ENCODE measurements at places on chromosomes 5 and 9.

GRCh38 chr5:115571441-115571878 is 26.9 kb upstream of the FEM1C start:
- DNase-seq, result no peak

DNA sequence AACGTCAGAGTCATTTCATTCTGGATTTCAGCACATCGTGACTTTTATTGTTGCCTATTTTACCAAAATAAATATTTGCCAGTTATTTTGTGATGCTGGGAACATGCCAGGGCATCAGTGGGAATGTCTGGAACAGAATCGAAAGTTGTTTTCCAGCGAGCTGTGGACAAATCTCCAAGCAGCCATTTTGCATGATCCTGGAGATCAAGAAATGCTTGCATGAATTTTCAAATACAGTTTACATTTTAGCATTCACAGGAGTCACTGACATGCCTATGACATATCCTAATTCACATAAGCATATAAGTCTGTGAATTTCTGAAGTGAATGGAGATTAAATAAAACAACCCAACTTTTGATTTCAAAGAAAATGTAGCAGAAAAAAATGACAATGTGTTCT is 119.4 kb downstream of the VCAN start:
- DNase-seq, result no peak

DNA sequence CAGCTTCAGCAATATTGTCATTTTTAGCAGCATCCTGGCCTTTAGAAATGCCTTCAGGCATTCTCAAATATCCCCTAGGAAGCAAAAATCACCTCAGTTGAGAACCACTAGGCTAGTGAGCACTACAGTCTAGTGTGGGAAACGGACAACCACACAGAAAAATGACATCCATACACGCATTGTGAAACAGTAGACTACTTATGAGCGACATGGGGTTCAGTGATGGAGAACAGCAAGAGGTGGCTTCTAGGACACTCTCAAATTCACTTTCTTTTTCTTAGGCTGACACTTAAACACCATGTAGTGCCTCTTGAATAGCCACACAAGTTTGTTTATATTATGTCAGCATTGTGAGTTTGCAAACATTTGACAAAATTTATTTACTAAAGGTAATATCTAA is 203.0 kb downstream of the KDM4C start:
- DNase-seq, result no peak

DNA sequence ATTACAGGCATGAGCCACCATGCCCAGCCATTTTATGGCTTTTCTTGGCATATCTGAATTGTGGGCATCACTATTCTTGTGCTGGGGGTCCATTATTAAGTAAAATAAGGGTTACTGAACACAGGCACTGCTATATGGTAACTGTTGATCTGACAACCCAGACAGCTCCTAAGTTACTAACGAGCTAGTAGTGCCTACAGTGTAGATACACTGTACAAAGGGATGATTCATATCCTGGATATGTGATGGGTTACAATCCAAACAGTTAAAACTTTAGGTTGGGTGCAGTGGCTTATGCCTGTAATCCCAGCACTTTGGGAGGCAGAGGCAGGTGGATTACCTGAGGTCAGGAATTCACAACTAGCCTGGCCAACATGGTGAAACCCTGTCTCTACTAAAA is 4.3 kb downstream of the CD14 start:
- DNase-seq, result no peak

GRCh38 chr5:24788829-24789514 is 144.2 kb upstream of the CDH10 start:
- no peak for DNase-seq

All from stimulated activated CD8-positive, alpha-beta memory T cell treated with anti-CD3 and anti-CD28 coated beads, Interleukin-12 subunit alpha, Interleukin-12 subunit beta, amount 100 ng/mL, for 1 hour (primary cell).